ENCODE measurements at places on chromosomes 12 and 14.

GRCh38 chr12:91138337-91138920 is 27.1 kb upstream of the LUM start:
- DNase-seq: no peak

GRCh38 chr12:96132819-96133218 is 61.4 kb upstream of the ELK3 start:
- no peak for DNase-seq

- no peak for DNase-seq
These were observed 179.5 kb upstream of the PARP11 start for GRCh38 chr12:4052691-4053090.

- no peak for DNase-seq
These were observed 51.6 kb downstream of the RIN3 start for GRCh38 chr14:92565040-92565717.

DNA sequence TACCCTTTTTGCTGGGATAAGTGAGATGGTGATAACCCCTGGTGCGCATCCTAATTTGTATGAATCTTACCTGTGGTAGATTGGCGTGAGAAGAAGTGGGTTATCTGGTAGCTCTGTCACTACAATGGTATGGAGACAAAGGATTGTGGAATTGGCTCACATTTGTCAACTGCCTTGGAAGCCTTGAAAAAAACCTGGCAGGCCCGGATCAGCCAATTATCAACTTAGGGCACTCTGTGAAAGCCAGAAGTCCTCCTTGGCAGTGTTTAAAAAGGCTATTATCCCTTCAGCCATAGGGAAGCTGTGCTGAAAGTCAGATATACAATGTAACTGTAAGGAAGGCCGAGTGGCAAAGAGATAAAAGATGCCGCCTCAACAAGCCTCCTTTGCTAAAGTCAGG is 56.5 kb downstream of the WASHC3 start:
- DNase-seq: no peak

DNA sequence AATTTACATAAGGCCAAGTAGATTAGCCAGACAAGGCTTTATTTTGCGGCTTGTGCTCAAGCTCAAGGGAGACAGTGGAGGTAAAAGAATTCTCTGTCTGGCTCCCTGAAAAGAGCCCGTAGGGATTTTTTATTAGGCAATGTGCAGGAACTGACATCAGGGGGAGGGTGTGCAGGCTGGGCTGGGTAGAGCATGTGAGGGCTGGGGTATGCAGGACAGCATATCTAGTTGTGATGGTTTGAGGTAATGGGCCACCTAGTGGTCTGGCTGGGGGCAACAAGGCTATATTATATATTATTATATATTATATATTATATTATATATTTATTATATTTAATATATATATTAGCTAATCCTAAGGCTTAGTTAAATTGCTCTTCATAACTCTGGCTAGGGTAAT is 102.1 kb downstream of the TMEM117 start:
- DNase-seq: no peak

- no peak for DNase-seq
These were observed 50.7 kb upstream of the KCNC2 start for GRCh38 chr12:75260316-75260715.

- no peak for DNase-seq
These were observed 27.2 kb upstream of the RGS6 start for GRCh38 chr14:71905031-71905430.

DNA sequence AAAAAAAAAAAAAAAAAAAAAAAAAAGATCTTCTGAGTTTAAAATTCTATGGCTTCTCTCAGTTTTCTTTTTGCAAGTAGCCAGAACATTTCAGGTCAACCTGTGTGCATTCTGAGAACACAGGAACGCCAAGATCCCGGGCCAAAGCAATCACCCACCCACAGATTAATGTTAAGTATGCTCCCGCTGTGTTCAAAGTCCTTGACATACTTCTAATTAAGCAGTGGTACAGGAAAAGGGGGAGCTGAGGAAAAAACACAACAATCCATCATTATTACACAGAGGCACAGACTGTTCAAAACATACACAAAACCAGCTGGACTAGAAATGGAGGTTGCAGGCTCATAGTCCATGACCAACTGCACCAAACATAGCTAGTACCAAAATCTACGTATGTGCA is 2.8 kb downstream of the FBXO21 start:
- no peak for DNase-seq

GRCh38 chr14:54673193-54674045 is 106.5 kb downstream of the SAMD4A start:
- no peak for DNase-seq

Measured in stimulated activated CD8-positive, alpha-beta memory T cell treated with anti-CD3 and anti-CD28 coated beads, Interleukin-4, amount 100 ng/mL, for 1 hour (primary cell).